ENCODE measurements at places on chromosomes 12 and 14. TPM values are rescaled to one million over a fixed set of nuclear protein-coding genes. Genes with fewer than 3 reads are reported as not detected.

RHEBL1 gene
- 8.6 TPM for total RNA-seq

RAD51AP1 gene
- 34.1 TPM for total RNA-seq

HVCN1 gene
- total RNA-seq: 13.8 TPM

SYCP3 gene
- total RNA-seq: 0.44 TPM

PLBD1 gene
- not detected for total RNA-seq

SERPINA10 gene
- total RNA-seq: not detected

TTC6 gene
- not detected for total RNA-seq

TPPP2 gene
- not detected for total RNA-seq

VRK1 gene
- 72.1 TPM for total RNA-seq

RAD9B gene
- 1.4 TPM for total RNA-seq

CISTR gene
- total RNA-seq: not detected

PLD4 gene
- total RNA-seq: 0.10 TPM

SLC38A6 gene
- total RNA-seq: 4.5 TPM

DDHD1 gene
- total RNA-seq: 85.5 TPM

DYNLL1 gene
- 356 TPM for total RNA-seq

TSPAN11 gene
- total RNA-seq: not detected

OR4E2 gene
- not detected for total RNA-seq

NID2 gene
- 0.34 TPM for total RNA-seq

KRT2 gene
- not detected for total RNA-seq

Measured in activated T-helper 1 cell treated with anti-CD3 and anti-CD28 coated beads, Interleukin-12 subunit alpha, Interleukin-12 subunit beta, Interleukin-2, Interleukin-4 antibody, amounts not matched to agents 30 ng/mL and 10 ng/mL and 1 ng/mL, durations not matched to agents 14 hours and 24 hours and 36 hours (primary cell).